ENCODE measurements at places on chromosomes 16 and 17.
A peak's percentile ranks its signal among the peaks of the same experiment; 100 is the strongest.

GRCh38 chr17:28788100-28788499, 44.3 kb downstream of the TRAF4 start:
- DNase-seq, result no peak

DNA sequence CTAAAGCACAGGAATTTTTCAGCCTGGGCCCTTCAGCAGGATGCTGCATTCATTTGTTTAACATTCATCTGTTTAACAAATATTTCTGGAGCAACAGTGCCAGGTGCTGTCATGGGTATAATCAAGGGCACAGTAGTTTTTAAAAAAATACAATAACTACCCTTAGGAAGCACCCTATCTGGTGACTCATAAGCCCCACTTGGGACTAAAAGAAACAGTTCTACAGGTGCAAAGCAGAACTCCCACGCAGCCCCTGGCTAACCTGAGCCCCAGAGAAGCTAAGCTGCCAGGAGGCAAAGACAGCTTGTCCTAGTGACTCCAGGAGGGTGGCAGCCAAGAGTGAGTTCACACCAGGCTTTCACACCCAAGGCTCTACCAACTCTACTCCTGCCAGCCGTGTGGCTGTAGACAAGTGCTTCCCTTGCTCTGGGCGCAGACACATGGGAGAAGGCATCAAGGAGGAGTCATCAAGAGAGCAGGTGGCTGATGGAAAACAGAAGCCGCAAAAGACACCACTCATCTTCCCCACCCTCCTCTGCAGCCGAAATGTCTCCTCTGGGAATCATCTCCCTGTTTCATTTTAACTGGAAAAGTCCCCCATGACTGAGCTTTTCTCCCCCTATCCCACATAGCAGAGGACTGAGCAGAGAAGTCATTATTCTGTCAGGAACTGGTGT, 14.4 kb downstream of the CUEDC1 start:
- DNase-seq, result no peak

DNA sequence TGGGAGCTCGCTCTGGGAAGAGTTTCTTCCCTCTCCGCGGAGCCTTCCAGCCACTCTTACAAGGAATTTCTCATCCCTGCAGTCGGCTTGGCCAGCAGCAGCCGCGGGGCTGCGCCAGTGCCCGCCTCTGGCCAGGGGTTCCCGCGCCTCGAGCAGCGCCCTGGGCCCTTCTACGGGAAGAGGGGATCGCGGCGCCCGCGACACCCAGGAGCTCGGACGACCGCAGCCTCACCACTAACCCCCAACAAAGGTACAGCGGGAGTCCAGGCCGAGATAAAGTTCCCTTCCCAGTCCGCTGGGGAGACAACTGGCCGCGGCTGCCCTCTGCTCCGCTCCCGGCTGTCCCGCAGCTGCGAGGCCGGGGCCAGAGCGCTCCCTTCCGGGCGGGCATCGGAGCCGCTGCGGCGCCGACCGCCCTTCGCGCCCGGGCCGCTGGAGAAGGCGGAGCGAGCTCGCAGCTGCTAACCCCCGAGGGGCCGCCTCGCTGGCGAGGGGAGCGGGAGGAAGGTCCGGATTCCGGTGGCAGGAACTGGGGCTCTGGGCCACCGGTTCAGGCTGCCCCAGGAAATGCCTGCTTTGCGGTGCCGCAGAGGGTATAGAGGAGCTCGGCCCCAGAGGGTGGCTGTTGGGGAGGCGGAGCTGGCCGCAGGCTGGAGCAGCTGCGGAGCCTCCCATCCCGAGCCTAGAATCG, 3.6 kb upstream of the HS3ST3B1 start:
- peak; percentile 62 for DNase-seq

GRCh38 chr17:46013502-46014165, 14.6 kb downstream of the STH start:
- no peak for DNase-seq

DNA sequence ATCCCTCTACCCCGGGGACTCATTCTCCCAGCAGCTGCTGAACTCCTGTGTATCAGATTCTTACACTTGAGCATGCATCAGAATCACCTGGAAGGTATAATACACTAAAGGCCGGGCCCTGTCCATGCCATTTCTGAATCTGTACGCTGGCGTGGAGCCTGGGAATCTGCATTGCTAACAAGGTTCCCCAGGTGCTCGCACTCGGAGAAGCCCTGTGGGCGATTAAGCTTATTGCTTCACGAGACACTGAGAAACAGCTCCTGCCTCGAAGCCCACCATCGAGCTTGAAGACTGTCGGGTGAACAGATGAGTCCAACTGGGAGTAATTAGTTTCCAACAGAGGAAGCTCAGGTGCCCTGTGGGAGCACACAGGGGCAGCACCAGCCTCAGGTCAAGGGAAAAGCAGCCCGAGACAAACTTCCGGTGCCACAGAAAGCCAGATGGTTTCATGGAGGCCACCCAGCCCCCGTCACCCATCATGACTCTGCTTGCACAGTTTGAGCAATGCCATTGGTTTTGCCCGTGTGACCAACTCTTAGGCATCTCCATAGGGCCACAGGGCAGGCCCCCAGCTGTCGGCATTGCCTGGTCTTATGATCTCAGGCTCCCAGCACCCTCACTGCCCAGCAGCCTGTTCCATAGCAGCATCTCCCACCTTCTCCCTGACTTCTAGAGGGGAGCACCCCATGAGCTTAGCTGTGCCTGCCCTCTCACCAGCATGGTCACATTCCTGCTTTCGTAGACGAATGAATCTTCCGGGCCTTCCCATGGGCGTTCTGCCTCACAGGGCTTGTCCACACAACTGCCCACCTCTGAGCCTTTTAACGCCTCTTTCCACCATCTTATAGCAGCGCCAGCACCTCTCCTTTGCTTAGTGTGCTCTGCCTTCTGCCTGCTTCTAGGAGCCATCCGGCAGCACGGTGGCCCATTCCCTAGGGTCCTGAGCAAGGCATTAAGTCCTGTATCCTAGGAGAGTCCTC, 10.9 kb downstream of the CTRB2 start:
- no peak for DNase-seq

DNA sequence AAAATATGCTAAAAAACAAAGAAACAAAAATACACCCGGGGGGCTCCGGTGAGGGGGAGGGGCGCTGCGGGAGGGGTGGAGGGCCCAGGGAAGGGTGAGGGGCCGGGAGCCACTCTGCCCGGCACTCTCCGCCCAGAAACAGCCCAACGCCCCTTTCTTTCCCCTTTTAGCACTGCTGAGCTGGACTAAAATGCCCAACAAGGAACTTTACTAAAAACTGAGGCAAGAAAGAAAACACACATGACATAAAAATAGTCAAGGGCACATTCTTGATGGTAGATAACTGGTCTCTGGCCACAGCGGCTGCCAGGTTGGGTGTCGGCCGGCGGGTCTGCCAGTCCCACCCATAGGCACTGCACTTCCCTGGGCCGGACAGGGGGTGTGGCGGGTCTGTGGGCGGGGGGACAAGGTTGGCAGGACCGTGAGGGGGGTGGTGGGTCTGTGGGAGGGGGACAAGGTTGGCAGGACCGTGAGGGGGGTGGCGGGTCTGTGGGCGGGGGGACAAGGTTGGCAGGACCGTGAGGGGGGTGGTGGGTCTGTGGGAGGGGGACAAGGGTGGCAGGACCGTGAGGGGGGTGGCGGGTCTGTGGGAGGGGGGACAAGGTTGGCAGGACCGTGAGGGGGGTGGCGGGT, 20.9 kb downstream of the METRNL start:
- DNase-seq, result no peak

DNA sequence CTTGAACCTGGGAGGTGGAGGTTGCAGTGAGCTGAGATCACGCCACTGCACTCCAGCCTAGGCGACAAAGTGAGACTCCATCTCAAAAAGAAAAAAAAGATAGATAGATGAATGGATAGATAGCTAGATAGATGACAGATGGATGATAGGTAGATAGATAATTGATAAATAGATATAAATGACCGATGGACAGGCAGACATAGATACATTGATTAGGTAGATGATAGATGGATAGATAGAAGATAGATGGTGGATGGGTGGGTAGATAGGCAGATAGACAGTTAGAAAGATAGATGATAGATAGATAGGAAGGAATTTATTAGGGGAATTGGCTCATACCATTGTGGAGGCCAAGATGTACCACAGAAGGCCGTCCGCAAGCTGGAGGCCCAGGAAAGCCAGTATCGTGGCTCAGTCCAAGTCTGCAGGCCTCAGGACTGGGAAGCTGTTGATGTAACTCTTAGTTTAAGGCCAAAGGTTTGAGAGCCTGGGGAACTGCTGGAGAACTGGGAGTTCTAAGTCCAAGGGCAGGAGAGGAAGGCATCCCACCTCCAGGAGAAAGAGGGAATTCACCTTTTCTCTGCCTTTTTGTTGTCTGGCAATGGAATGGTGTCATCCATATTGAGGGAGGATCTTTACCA, 156.1 kb downstream of the SEC14L1 start:
- DNase-seq, result no peak
